Stimulated activated CD8-positive, alpha-beta memory T cell treated with anti-CD3 and anti-CD28 coated beads, Interleukin-2, amount 100 ng/mL, for 1 hour (primary cell): ENCODE measurements at places on chromosomes 16 and 17.
A peak's percentile ranks its signal among the peaks of the same experiment; 100 is the strongest.

DNA sequence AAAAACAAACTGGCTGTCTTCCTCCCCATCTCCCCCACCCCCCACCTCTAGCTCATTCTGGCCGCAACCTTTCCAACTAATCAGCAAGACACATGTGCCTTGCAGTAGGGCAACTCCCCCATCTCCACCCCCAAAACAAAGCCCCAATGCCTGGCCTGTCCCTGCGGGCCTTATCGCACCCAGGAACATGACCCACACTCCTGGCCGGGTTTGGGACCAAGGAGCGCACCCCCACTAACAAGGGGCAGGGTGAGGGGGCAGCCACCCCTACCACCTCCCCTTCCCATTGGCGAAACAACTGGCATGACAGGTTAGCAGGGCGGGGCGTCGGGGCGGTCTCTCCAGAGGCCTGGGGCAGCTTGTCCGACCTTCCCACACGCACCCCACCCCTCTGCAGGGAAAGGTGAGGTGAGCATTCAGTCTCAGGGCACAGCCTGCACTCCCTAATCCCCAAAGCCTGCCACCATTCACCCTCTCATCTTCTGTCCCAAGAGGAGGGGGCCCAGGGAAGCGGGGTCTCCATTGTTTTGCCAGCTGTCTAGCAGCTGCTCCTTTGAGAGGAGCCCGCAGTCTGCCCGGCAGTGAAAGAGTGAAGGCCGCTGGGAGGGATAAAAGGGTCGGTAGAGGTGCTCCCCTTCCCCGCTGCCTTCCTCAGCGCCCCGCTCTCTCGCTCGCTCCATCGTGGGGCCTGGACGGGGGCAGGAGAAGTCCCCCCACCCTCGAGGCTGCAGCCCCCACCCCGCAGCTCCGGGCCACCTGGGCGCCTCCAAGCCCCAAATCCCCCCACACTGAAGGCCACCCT is 765 bp downstream of the MYO18A start:
- DNase-seq, result no peak

DNA sequence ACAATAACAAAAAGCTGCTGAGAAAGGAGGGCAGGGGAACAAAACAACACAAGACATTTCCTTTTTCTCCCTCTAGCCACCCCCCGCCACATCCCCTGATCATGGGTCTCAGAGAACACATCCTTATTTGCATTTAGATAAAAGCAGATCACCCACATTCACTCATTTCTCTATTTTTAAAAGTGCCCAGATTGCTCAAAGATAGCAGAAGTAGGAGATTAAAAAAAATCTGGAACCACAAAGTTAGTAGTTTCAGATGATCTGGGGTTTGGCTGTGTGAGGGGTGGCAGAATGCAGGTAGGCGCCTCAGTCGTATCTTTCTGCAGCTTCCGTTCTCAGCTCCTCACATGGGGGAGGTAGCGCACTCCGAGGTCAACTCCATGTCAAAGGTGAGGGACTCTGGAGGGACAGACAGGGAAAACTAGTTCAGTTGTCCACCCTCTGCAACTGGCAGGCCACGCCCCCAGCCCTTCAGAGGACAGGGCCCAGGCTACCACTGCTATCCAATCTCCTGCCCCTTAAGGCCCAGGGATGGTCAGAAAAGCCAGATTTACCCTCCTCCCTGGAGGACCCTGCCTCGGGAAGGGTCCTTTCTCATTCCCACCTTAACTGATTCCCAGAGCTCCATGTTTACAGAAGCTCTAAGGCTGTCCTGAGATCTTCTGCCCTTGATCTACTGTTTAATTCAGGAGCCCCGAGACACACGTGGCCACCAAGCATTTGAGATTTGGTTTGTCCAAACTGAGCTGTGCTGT is 27.3 kb downstream of the STAT5A start:
- DNase-seq, result no peak

GRCh38 chr16:72044296-72044695 is 10.0 kb upstream of the HP start:
- DNase-seq, result no peak

- DNase-seq, result no peak
Measured at GRCh38 chr17:82231312-82231561, 2.4 kb downstream of the SLC16A3 start.

DNA sequence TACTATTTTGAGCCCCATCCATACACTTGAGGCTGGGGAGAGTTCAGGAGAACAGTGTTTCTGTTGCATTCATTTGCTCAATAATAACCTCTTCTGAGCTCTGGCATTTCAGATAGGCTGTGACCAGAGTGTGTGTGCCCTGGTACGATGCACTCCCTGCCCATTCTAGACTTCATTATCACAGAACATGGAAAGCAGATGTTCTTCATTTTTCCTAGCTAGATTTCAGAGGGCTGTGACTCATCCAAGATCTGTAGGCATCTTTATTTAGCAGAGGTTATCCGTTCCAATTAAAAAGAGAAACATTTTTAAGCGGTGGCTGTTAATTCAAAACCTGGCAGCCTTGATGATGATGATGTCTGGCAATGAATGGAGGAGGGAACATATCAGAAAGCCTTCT is 228.8 kb upstream of the EEF2KMT start:
- no peak for DNase-seq

DNA sequence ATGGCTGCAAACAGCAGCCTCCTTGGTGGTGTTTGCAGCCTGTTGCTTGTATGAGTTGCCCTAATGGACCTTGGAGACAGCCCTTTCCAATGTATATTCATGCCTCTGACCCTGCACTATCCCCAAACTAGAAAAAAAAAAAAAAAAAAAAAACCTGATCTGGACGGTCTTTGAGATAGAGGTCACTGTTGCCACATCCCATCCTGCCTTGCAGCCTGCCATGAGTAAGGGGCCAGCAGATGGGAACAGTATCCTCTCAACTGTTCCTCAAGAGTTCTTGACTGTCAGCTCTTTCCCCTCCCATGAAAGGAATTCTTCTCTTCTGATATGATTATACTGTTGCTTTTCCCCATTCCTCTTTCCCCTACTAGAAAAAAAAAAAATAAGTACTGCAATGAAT is 152.4 kb downstream of the SSH2 start:
- DNase-seq, result no peak

DNA sequence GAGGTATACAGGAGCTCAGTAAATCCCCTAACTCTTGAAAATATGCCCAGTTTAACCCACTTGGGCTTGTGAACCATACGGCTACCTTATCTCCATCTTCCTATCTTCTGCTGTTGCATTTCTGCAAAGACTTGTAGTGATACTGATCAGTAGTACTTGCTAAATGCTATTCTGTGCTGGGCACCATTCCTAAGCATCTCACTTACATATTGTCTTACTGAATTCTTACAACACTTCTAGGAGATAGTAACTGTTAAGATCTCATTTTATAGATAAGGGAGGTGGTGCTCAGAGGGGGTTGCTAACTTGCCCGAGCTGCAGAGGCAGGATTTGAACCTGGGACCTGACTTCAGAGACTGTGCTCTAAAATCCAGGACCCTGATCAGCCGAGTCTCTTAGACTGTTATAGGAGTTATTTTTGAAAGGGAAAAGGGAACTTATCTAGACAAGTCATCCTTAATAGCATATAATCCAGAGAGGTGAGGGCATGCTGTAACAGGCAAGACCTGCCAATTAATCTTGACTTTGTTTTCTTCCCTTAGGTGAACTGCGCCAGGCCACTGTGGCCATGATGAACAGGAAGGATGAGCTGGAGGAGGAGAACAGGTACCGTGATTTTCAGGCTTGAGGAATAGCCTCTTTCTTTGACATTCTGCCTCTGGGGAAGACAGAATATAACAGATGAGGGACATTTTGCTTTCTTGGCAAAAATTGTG is 149.7 kb downstream of the SNX29 start:
- DNase-seq, result no peak

DNA sequence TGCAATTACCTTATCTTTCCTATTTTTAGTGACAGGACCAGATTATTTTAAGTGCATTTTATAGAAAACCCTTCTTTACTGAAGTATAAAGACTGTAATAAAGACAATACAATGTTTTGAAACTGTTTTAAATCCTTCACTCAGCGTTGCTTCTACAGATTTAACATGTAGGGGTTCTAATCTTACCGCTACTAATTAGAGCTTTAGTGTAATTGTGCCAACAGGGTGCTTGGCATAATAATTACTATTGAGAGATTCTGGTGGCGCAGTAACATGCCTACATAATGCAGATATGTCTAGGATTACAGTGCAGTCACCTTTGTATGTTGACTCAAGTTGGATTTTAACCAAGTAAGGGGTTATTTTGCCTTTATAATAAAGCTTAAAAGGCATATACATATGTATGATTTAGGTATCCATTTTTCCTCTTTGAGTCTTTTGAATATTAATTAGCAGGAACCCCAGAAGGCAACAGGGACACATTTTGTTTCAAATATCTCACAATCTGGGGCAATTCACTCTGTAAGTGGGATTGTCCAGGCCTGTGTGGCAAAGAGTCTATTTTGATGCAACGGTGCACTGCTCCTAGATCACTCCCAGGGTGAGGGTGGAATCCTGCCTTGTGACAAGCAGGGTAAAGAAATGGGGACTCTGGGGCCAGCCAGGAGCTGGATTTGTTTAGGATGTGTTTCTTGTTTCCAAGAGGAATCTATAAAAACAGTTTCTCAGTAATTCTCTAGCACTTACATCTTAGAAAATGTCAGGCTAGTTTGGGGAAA is 604.7 kb upstream of the SALL1 start:
- DNase-seq, result no peak

DNA sequence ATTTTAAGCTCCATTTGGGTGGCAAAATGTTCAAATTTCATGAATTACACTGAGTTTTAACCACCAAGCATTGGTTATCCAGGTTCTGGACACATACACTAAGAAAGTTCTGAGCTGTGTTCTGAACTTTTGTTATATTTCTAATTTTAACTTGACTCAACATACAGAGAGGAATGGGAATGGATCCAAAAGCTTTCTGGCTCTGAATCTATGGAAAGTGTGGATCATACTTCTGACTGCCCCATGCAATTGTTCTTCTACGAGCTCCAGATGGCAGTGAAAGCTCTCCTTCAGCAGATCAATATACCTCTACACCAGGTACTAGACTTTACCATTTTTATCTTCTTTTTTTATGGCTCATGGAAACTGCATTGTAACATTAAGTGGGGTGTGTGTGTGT is 113.0 kb upstream of the NOG start:
- DNase-seq, result no peak

- no peak for DNase-seq
Measured at GRCh38 chr17:80503031-80503430, 26.6 kb upstream of the NPTX1 start.

GRCh38 chr16:83771306-83771942 is 36.4 kb upstream of the HSBP1 start:
- DNase-seq, result no peak

DNA sequence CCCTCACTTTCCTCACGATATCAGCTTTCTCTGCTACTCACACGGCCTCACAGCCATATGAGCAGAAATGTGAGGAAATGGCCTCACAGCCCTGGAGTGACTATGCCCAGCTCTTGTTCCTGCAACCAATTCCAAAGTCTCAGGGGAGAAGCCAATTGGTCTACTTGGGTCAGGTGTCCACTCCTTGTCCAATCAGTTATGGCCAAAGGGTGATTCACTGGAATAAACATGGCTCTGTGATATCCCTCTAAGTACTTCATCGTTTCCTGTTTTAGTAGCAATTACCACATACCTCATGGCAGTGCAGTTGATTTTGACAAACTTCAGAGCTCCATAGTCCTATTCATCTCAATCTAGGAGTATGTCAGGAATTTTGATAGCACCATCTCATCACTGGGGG is 195.4 kb downstream of the KATNIP start:
- DNase-seq, result no peak

DNA sequence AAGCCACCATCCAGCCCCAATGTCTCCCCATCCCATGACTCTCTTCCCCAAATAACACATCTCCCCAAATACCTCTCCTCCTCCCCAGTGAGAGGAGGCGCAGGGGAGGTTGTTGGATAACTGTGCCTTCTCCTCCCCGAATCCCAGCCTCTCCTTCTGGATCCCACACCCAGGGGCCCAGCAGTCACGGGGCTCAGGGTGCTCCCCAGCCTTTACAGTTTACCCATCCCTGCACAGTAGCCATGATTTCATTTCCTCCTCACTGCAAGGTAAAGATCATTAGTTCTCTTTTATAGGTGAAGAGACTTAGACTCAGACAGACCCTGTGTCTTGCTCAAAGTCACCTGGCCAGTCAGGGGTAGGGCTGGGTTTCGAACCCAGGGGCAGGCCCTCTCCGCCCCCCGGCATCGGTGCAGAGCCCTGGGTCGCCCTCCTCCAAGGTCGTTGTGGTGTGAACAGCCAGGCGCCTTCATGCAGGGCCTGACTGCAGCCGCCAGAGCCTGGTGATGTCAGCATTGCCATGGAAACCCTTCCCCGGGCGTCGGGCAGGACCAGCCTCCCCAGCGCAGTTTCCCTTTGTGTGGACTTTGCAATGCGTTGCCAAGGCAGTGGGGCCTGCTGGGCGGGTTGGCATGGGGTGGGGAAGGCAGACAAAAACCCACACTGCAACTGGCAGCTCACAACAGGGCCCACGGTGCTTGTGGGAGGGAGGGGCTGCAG is 53.3 kb upstream of the TOB1 start:
- peak; percentile 71 for DNase-seq

DNA sequence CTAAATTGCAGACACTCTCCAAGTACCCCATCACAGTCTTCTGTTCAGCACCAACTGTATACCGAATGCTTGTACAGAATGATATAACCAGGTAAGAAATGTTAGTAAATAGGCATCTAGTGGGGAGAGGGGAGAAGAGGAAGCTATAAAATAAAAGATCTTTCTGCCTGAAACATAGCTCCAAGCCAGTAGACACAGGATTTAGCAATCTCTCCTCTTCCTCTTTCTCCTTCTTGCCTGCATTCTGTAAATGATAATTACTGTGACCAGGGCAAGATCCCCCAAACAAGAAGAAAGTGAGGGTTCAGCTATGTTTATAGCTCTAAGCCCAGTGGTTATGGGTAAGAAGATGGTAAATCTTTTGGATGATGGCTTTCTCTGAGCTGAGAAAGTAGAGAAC is 17.9 kb downstream of the ACSM3 start:
- DNase-seq, result no peak

DNA sequence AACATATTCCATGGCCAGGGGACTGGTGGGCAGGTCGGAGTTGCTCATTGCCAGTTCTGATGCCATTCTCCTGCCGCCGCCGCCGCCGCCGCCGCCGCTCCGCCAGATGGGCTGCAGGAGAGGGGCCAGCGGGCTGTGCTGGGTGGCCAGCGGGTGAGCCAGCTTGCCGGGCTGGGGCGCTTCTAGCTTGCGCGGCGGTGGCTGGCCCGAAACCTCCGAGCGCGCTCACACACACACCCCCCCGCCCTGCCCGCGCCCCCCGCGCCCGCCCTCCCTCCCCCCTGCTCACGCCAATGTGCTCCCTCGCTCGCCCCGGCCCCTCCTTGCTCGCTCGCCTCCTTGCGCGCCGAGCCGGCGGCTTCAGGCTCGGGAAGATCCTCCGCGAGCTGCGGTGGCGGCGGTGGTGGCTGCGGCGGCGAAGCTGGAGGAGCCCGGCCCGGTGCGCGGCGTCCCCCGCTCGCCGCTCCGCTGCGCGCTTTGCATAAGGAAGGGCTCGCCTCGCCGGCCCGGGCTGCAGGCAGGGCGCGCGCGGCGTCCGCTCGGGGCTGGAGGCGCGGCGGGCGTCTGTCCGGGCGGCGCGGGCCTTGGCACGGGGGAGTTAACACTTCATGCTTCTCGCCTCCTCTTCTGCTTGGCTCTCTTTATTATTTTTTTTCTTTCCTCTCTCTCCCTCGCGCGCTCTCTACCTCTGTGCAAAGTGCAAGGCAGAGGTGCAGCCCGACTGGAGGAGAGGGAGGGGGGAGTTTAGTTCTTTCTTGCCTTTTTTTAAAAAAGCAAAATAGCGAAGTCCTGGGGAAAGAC is 500 bp downstream of the MAF start:
- DNase-seq, result no peak
